ENCODE measurements at places on chromosomes 2 and 18. TPM values are rescaled to one million over a fixed set of nuclear protein-coding genes. Genes with fewer than 3 reads are reported as not detected.

ACMSD gene
- total RNA-seq, result not detected

GRCh38 chr2:225100856-225101294, 58.6 kb upstream of the DOCK10 start:
- no peak overlapping the region for H3K27ac ChIP-seq
- H3K4me1 ChIP-seq, result no peaks in the 10 kb centered on the region
- no peak overlapping the region for H3K4me3 ChIP-seq
- no peaks in the 10 kb centered on the region for H3K36me3 ChIP-seq
- no peaks in the 10 kb centered on the region for H3K27me3 ChIP-seq

DNA sequence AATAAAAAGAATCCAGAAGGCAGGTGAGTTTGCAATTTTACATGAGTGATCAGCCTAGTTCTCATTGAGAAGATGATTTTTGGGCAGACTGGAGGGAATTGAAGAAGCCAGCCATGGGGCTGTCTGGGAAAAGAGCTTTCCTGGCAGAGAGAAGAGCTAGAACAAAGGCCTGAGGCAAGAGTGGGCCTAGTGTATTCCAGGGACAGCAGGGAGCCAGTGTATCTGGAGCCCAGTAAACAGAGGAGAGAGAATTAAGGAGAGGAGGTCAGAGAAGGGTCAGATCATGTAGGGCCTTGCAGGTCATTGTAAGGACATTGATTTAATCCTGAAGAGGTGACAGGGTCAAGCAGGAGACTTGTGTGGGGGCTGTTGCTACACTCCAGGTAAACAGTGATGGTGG, 195.8 kb downstream of the SATB2 start:
- no peak overlapping the region for H3K27ac ChIP-seq
- H3K36me3 ChIP-seq, result no peaks in the 10 kb centered on the region
- no peaks in the 10 kb centered on the region for H3K4me1 ChIP-seq
- H3K4me3 ChIP-seq, result no peak overlapping the region
- no peak for DNase-seq

DNA sequence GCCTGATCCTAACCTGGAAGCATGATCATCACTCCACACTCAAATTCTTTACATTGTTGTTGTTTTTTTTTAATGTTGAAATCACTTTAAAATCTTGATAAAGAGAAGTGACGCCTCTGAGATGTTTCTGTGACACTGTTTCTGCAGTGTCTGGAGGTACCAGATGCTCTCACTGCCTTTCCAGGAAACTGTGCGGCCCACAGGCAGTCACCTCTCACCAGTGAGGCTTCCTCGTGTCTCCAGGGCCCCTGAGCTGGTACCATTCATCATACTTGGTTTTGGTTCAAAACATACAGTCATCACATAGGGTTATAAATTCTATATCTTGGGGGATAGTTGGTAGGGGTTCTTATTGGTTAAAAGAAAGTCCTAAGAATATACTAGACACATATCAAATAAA, 10.1 kb upstream of the ID2 start:
- no peaks in the 10 kb centered on the region for H3K36me3 ChIP-seq
- no peak overlapping the region for H3K4me3 ChIP-seq
- no peaks in the 10 kb centered on the region for H3K27me3 ChIP-seq

GRCh38 chr2:185790361-185790760, 51.8 kb downstream of the FSIP2 start:
- no peaks in the 10 kb centered on the region for H3K36me3 ChIP-seq
- no peak overlapping the region for H3K4me3 ChIP-seq
- no peaks in the 10 kb centered on the region for H3K27me3 ChIP-seq
- H3K4me1 ChIP-seq, result no peaks in the 10 kb centered on the region
- H3K27ac ChIP-seq, result no peak overlapping the region

Measured in testis (tissue), 5 donors.